Neuronal stem cell (in vitro differentiated cells): ENCODE measurements at places on chromosomes 4 and X.

- H3K27me3 ChIP-seq: no peaks in the 10 kb centered on the region
- DNase-seq: no peak
- H3K36me3 ChIP-seq: peaks cover 12% of the 10 kb centered on the region
Measured at GRCh38 chr4:183445097-183445428, 627 bp downstream of the CDKN2AIP start.

GRCh38 chr4:176032454-176032853 is 33.2 kb upstream of the WDR17 start:
- no peaks in the 10 kb centered on the region for H3K36me3 ChIP-seq
- H3K4me3 ChIP-seq: no peak overlapping the region
- no peak overlapping the region for H3K27ac ChIP-seq
- no peaks in the 10 kb centered on the region for H3K27me3 ChIP-seq
- no peak for DNase-seq

DNA sequence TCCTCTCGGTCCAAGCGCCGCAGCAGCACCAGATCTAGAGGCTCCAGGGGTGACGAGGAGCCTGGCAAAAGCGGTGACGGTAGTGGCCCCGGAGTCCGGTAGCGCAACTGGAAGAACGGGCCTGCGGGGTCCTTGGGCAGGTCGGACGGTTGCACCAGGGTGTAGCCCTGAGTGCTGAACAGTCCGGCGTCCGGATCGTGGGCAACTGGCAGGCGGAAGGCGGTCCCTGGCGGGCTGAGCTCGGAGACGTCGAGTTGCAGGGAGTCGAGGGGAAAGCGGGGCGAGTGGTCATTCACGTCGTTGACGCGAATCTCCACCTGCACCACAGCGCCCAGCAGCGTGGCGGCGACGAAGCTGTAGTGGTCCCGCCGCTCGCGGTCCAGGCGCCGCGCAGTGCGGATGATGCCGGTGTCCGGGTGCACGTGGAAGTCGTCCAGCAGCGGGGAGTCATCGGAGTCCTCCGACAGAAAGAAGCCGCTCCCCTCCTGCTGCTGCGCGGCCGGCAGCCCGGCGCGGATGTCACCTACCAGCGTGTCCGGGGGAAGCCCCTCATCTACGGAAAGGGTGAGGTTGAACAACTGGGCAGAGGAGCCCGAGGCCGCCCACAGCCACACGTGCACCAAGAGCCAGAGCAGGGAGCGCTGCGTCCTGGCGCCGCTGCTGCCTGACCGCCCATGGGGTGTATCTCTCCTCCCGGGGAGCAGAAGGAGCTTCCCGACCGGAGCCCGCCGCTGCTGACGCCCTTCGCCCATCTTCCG is 837 bp downstream of the DCHS2 start:
- H3K36me3 ChIP-seq: no peaks in the 10 kb centered on the region
- H3K27ac ChIP-seq: no peak overlapping the region
- H3K4me1 ChIP-seq: peaks cover 4% of the 10 kb centered on the region
- peak overlapping the region; percentile 37 for H3K4me3 ChIP-seq
- H3K27me3 ChIP-seq: peaks cover 94% of the 10 kb centered on the region
- DNase-seq: peak; percentile 15

DNA sequence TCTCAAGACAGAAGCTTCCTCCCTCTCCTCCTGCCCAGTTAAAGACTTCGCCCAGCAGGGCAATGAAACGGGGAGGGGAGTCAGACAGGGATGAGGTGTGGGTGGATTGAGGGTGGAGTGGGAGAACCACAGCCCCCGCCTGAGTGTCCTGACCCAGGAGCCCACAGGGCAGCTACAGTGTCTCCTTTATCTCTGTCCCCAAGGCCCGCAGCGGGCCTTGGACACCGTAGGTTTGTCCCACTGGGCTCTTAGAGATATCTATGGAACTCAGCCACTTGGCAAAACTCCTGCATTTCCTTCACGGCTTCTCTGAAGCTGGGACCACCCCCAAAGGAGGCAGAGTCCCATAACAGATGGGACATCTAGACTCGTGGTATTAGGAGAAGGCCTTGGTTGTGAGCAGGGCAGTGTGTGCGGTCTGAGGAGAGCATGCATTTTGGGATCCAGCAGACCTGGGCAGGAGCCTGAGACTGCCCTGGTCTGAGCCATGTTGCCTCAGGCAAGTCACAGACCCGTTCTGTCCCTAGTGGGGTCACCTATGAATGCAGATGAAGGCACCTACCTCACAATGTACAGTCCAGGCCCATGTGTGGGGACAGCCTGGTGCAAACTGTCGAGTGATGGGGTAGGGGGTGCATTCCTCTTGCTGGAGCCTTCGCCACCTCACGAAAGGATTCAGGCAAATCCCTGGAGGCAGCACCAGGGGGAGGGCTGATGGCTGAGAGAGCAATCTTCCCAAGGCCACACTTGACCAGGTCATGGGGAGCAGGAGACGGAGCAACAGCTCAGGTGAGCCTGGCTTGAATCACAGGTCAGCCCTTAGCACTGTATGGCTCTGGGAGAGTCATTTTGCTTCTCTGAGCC is 225.7 kb upstream of the PSAPL1 start:
- no peak overlapping the region for H3K4me3 ChIP-seq
- no peaks in the 10 kb centered on the region for H3K27me3 ChIP-seq
- H3K4me1 ChIP-seq: peaks cover 2% of the 10 kb centered on the region
- no peak overlapping the region for H3K27ac ChIP-seq

- H3K4me3 ChIP-seq: no peak overlapping the region
- H3K27ac ChIP-seq: no peak overlapping the region
- DNase-seq: no peak
Measured at GRCh38 chr4:35347276-35347675, 897.0 kb downstream of the ARAP2 start.

DNA sequence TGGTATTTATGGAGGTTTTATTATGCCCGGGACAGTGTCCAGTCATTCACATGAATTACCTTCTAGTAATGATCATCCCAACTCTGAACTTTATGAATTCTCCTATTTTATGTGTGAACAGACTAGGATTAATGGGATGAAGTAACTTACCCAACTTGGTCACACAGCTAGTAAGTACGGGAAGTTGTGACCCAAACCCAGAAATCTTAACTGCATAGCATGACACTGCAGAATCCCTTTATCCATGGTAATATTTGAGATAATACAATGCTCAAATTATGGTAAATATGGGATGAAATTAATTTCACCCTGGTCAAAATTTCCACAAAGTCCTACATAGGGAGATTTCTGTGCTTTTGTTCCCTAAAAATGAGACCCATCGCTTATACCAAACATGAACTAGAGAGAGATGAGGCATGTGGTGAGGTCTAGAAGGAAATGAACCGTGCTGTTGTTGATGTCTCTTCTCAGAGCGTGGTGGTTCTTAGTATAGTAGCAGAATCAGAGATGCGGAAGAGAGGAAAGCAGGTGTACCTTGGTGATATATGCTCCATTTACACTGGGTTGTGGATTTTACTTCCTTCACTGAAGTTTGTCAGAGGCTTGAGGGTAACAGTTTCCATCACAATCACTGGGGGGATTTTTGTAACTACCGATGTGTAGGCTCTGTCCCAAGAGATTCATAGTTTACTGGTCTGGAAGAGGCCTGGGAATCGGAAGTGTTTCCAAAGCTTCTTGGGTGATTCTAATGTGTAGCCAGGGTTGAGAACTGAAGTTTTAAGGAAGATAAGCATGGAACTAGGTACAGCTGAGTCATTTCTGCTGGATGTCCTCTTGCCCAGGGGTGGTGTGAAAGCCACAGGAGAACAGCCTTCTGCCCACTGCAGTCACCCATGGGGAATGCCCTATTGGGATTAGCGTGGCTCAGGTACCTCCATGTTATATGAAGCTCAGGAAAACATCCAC is 30.2 kb upstream of the FAM9C start:
- no peak overlapping the region for H3K27ac ChIP-seq
- no peaks in the 10 kb centered on the region for H3K27me3 ChIP-seq
- H3K4me3 ChIP-seq: no peak overlapping the region
- H3K4me1 ChIP-seq: peaks cover 3% of the 10 kb centered on the region
- no peaks in the 10 kb centered on the region for H3K36me3 ChIP-seq

- no peak for DNase-seq
- H3K4me3 ChIP-seq: no peak overlapping the region
- H3K4me1 ChIP-seq: no peaks in the 10 kb centered on the region
- H3K27ac ChIP-seq: no peak overlapping the region
- no peaks in the 10 kb centered on the region for H3K27me3 ChIP-seq
Measured at GRCh38 chr4:118112117-118113046, 78.1 kb downstream of the NDST3 start.

- no peaks in the 10 kb centered on the region for H3K27me3 ChIP-seq
- DNase-seq: no peak
- no peaks in the 10 kb centered on the region for H3K36me3 ChIP-seq
- H3K4me3 ChIP-seq: no peak overlapping the region
Measured at GRCh38 chr4:110034026-110034393, 121.3 kb downstream of the EGF start.

- H3K4me1 ChIP-seq: peaks cover 12% of the 10 kb centered on the region
- peaks cover 25% of the 10 kb centered on the region for H3K36me3 ChIP-seq
- no peak overlapping the region for H3K4me3 ChIP-seq
- no peak for DNase-seq
Measured at GRCh38 chr4:169256856-169257761, 13.6 kb downstream of the SH3RF1 start.

DNA sequence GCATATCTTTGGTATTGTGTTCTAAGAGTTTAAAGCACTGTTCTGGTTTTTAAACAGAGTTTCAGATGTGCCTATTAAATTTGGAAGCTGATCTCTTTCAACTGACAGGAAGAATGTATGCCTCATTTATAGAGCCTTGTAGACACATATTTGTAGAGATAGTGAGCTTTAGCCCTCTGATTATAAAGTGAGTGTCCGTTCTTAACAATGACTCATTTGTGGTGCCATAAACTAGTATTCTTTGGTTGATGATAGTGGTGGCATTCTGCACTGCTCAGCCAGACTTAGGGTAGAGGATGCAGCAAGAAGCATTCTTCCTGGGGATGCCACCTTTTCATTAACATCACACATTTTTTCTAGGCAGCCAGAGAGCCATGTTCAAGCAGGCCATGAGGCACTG is 121.7 kb downstream of the TLL1 start:
- H3K27me3 ChIP-seq: no peaks in the 10 kb centered on the region
- DNase-seq: no peak
- H3K4me3 ChIP-seq: no peak overlapping the region
- no peak overlapping the region for H3K27ac ChIP-seq
- no peaks in the 10 kb centered on the region for H3K36me3 ChIP-seq

DNA sequence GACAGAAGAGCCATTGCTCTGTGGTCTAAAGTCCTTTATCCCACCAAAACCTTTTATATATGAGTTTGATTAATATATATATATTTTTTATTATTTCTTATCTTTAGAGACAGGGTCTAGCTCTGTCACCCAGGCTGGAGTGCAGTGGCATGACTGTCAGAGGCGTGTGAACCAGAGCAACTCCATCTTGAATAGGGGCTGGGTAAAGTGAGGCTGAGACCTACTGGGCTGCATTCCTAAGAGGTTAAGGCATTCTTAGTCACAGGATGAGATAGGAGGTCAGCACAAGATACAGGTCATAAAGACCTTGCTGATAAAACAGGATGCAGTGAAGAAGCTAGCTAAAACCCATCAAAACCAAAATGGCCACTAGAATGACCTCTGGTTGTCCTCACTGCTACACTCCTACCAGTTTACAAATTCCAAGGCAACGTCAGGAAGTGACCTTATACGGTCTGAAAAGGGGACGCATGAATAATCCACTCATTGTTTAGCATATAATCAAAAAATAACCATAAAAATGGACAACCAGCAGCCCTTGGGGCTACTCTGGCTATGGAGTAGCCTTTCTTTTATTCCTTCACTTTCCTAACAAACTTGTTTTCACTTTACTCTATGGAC is 10.5 kb downstream of the TBCK start:
- no peak for DNase-seq
- peaks cover 2% of the 10 kb centered on the region for H3K36me3 ChIP-seq
- no peak overlapping the region for H3K27ac ChIP-seq

GRCh38 chrX:68462653-68463052 is 29.4 kb upstream of the OPHN1 start:
- H3K27ac ChIP-seq: no peak overlapping the region
- H3K27me3 ChIP-seq: no peaks in the 10 kb centered on the region
- H3K36me3 ChIP-seq: no peaks in the 10 kb centered on the region
- no peaks in the 10 kb centered on the region for H3K4me1 ChIP-seq
